ENCODE measurements at places on chromosomes 6 and 20.

DNA sequence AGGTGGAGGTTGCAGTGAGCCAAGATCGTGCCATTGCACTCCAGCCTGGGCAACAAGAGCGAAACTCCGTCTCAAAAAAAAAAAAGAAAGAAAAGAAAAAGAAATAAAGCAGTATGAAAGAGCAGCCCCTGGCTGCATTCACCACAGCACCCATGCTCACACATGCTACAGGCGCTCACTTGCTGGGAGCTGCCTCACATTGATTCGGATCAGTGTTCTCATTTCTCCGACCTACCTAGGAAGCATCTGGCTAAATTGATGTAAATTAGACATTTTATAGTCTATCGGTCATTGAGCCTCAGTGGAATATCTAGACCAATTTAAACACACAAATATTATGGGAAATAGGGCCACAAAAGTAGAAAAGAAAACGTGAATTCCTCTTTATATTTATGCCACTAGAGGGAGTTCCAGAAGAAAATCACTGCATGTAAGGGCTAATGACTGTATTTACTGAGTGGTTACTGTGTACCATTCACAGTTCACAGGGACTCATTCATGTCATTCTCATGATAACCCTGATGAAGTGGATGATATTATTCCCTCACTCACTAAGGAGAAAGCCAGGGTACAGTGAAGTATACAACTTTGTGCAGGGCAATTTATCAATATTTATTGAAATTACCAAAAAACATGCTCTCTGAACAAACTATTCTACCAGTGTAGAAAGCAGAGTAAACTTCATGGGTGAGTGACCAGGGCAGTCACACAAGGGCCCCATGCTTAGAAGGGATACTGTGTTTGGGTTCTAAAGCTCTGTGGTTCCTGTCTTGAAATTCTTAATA, 5.3 kb upstream of the MOG start:
- no peak for DNase-seq

- no peak for DNase-seq
Observed at GRCh38 chr20:23446505-23446904, 6.2 kb downstream of the CST11 start.

- DNase-seq = no peak
Observed at GRCh38 chr6:76162811-76163210, 90.3 kb upstream of the IMPG1 start.

DNA sequence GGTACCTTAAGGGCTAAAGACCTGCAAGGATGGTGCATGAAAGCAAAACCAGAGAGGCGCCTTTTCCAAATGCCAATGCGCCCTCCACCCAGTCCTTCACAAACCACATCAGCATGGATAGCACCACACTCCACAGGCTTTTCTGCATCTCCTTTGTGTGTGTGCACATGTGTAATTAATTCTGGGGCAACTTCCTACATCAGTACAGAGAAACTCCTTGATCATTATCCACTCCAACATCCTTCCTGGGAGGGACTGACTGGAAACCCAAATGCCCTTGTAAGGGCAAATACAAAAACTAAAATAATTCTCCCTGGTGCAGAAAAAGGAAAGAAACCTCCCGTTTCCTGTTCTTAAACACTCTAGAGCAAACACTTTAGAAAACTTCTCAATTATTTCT, 10.8 kb downstream of the SLC52A3 start:
- no peak for DNase-seq

GRCh38 chr20:62236200-62236599, 2.1 kb upstream of the OSBPL2 start:
- no peak for DNase-seq

- DNase-seq = no peak
Observed at GRCh38 chr6:69933239-69933638, 66.9 kb downstream of the COL19A1 start.

DNA sequence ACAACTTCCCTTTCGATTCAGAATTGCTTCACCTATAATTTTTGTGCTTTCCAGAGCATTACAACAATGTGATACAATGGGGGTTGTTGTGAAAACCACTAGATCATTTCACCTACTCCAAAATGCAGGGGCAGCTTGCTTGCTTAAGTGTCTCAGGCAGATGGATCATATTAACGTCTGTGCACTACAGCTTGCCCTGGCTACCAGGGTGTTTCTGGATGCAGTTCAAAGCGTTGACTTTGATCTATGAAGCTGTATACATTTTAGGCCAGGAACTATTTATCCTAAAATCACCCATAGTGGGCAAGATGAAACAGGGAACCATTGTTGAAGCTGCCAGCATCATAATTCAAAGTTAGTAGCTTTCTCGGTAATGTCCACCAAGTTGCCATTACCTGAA, 339.5 kb upstream of the HSF2 start:
- DNase-seq = no peak

GRCh38 chr20:7841971-7842310, 98.3 kb downstream of the HAO1 start:
- DNase-seq = no peak

DNA sequence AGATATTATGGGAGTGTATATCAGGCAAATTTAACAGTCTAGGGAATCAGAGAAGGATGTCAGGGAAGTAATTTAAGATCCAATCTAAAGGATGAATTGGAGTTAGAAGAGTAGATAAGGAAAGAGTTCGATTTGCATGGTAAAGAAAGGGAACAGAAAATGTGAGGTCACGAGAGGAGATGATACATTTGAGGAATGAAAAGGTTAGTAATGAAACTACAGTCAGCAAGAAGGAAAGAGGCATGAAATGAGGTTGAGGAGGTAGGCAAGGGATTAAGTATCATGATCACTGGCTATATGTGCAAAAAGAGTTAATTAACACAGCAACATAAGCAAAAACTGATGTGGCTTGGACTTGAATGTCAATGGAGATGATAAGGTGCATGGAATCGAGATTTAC, 22.4 kb downstream of the ZNF318 start:
- no peak for DNase-seq

- no peak for DNase-seq
Observed at GRCh38 chr20:18412221-18412901, 54.5 kb downstream of the DZANK1 start.

DNA sequence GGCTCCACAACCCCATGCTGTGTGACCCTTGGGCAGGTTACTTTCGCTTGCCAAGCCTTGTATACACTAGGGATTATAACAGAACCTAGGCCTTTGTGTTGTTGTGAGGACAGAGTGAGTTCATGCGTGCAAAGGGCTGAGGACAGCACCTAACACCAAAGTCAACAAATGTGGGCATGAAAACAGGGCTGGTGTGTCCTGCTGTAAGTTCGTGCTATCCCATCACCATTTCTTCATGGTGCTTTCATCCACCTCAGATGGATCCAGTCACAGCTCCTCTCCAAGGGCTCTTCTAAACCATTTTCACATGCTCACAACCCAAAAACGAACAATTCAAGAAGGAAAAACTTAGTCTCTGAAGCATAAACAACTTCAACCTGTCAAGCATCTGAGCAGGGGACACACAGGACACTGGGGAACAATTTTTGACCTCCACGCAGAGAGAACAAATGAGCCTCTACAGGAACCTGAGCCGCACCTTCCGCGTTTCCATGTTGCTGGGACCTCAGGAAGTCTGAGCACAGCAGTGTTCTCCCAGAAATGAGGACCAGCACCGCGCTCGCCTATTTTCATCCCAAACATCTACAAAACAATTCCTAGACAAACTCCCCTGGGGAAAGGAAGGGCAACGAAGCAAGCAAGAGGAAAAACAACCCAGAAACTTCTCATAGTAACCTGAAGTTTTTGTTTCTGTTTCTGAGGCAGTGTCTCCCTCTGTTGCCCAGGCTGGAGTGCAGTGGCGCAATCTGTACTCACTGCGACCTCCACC, 3.1 kb downstream of the LRP11 start:
- no peak for DNase-seq

DNA sequence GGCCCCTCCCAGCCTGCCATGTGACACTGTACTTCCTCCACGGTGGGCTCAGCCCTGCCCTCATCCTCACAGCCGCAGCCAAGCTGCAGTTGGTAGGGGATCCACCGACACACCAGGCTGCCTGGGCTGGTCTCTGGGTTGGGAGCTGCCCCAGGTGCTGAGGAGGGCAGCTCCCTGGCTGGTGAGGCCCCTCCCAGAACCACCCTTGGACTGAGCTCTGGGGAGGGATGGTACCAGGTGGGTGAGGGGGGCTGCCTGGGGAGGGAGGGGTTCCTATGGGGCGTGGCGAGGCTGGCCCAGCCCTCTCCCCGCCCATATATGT, 185 bp upstream of the TNFRSF6B start:
- DNase-seq = no peak

GRCh38 chr20:23251779-23252178, 98.8 kb upstream of the NXT1 start:
- DNase-seq = no peak

- DNase-seq = no peak
Observed at GRCh38 chr6:73395875-73396274, 1.2 kb downstream of the DDX43 start.

DNA sequence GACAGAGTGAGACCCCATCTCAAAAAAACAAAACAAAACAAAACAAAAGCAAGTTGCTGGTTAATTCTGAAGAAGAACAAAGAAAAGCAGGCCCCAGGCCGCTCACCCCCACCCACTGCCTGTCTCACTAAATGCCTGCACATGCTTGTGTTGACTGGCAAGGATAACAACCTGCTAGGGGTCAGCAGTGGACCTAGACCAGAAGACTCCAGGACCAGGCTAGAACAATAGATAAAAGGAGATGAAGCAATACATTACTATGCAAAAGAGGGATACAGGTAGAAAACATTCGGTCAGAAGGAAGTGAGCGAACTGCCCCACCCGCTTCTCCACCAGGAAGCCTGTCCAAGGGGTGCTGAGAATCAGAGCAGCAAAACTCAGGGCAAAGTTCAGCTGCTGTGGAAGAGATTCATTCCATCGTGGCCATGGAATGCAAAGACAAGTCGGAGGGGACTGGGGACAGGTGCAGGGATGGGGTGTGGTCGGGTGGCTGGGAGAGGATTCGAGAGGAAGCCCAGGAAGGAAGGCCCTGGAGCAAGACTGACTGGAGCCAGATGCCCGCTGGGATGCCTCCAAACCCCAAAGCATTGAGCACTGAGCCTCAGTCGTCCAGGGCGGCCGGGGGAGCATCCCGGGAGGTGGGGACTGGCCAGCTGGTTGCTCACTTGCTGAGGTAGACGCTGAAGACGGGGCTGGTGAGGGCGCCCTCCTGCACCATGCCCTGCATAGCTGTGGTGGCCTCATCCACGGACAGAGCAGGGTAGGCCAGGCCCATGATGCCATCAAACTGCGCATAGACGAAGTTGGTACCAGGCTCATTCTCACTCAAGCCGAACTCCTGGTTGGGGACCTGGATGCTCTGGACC, 5.3 kb downstream of the PGC start:
- no peak for DNase-seq

- DNase-seq = no peak
Observed at GRCh38 chr6:147117580-147117979, 86.6 kb upstream of the STXBP5 start.

DNA sequence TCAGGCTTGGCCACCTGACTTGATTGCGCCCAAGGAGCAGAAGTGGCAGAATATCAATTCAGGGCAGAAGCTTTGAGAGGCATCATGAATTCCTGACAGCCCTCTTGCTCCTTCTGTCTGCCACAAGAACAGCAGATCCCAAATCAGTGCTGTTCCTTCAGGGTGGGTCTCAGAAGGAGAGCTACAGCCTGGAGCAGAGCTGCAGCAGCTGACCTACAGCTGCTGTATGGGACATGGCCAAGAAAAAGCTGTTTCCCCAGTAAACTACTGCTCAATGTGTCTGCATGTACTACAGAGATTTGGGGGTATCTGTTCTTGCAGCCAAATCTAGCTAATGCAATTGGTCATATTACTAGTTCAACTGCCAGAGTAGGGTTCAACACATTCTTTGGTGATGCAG, 69.0 kb downstream of the SLC22A3 start:
- no peak for DNase-seq

DNA sequence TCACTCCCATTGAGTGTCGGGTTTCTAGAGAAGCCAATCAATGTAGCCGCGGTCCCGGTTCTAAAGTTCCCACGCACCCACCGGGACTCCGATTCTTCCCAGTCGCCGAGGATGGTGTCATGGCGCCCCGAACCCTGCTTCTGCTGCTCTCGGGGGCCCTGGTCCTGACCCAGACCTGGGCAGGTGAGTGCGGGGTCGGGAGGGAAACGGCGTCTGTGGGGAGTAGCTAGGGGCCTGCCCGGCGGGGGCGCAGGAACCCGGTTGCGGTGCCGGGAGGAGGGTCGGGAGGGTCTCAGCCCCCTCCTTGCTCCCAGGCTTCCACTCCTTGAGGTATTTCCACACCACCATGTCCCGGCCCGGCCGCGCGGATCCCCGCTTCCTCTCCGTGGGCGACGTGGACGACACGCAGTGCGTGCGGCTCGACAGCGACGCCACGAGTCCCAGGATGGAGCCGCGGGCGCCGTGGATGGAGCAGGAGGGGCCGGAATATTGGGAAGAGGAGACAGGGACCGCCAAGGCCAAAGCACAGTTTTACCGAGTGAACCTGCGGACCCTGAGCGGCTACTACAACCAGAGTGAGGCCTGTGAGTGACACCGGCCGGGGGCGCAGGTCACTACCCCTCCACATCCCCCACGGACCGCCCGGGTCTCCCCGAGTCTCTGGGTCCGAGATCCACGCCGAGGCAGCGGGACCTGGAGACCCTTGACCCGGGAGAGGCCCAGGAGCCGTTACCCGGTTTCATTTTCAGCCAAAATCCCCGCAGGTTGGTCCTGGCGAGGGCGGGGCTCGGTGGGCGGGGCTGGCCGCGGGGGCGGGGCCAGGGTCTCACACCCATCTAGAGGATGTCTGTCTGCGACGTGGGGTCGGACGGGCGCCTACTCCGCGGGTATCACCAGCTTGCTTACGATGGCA, 35.2 kb upstream of the HLA-G start:
- DNase-seq = peak; percentile 79

GRCh38 chr6:20870493-20870892, 336.2 kb downstream of the CDKAL1 start:
- no peak for DNase-seq

- no peak for DNase-seq
Observed at GRCh38 chr20:48983423-48984400, 62.2 kb downstream of the ARFGEF2 start.

DNA sequence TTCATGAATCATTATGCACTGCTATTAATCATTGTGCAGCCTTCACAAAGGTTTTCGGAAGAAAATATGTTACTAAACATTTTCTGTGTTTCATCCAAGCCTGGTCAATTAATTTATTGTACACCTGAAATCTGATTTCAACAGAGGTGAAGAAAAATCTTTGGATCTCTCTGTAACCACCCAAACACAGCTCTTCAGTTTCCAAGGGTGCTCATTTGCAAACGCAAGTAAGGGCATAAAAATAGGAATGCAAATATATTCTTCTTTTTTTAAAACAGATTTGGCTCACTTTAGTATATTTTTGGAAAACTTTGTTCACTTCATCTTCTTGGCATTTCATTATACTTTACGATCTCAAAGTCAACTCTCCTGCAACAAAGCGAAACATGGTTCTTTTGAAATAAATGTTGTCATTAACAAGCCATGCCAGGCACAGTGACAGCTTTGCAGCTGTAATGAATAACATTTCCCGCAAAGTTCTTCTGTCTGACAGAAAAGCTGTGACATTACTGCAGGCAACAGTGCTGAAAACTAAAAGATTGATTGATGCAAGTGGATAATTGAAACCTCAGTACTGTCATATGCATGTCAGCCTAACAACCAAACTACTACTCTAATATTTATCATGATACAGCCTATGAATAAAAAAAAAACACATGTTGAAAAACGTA, 348.3 kb downstream of the FRK start:
- DNase-seq = no peak
